ENCODE measurements at places on chromosomes 7 and 10. TPM values are rescaled to one million over a fixed set of nuclear protein-coding genes. Genes with fewer than 3 reads are reported as not detected.

GRCh38 chr10:125823663-125824251 lies 411 bp downstream of the BCCIP start:
- H3K27ac ChIP-seq = peak overlapping the region; percentile 92
- peaks cover 35% of the 10 kb centered on the region for H3K4me1 ChIP-seq
- H3K4me3 ChIP-seq = peak overlapping the region; percentile 99
- H3K27me3 ChIP-seq = no peaks in the 10 kb centered on the region

PON3 gene
- total RNA-seq = 0.44 TPM

DNA sequence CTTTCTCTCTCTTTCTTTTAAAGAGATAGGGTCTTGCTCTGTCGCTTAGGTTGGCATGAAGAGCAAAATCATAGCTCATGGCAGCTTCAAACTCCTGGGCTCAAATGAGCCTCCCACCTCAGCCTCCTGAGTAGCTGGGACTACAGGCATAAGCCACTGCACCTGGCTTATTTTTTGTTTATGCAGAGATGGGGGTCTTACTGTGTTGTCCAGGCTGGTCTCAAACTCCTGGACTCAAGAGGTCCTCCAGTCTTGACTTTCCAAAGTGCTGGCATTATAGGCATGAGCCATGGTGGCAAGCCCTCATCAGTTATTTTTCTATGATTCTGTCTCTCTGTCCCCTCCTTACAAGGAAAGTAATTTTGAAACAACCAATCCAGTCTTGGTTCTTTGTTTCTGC lies 1.1 kb upstream of the BAG3 start:
- H3K36me3 ChIP-seq = no peaks in the 10 kb centered on the region
- H3K4me3 ChIP-seq = no peak overlapping the region
- H3K27ac ChIP-seq = peak overlapping the region; percentile 99
- H3K4me1 ChIP-seq = peaks cover 5% of the 10 kb centered on the region

PPP2R2D gene
- total RNA-seq = 41.0 TPM

MYL10 gene
- total RNA-seq = not detected

DNA sequence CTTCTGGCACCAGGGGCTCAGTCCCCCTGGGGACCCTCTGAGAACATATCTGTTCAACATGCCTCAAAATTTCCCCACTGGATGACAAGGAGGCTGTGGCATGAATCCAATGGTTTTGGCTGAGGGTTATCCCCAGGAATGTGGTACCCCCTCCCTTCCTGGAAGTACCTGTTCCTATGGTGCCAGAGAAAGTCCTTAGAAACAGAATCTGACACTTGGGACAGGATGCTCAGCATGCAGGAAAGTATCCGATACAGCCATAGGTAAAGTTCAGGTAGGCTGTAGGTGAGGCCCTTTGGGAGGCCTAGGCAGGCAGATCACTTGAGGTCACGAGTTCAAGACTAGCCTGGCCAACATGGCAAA lies 42.7 kb upstream of the A1CF start:
- no peak overlapping the region for H3K4me3 ChIP-seq
- DNase-seq = no peak
- H3K4me1 ChIP-seq = no peaks in the 10 kb centered on the region
- H3K36me3 ChIP-seq = no peaks in the 10 kb centered on the region
- H3K27me3 ChIP-seq = peaks cover 3% of the 10 kb centered on the region
- no peak overlapping the region for H3K27ac ChIP-seq

ADCY1 gene
- total RNA-seq = 3.9 TPM

CPVL gene
- total RNA-seq = 49.6 TPM

DNA sequence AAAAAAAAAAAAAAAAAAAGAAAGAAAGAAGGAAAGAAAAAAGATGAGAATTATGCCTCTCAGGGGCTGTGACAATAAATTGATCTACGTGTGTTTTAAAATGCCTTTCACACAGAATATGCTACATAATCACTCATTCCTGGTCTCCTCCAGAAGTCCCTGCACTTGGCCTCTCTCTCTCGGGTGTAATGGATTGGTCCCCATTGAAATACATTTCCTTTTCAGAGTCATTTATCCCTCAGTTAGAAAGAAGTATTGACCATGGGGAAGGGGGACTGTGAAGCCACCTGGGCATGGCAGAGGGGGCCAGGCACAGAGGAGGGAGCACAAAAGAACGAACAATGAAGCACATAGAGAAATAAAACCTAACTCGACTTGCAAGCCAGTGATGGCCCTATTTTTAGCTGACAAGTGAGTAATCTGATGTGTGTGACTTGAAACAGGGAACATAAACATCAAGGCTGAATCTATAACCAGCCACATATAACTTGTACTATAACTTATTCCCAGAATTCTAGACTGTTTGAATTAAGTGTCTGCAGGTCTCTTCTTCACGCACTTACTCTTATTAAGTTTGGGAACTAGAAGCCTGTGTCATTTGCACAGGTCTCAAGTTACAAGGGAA lies 490.8 kb downstream of the KCNMA1 start:
- H3K36me3 ChIP-seq = no peaks in the 10 kb centered on the region
- no peak overlapping the region for H3K27ac ChIP-seq
- no peak overlapping the region for H3K4me3 ChIP-seq
- no peak for DNase-seq
- H3K27me3 ChIP-seq = no peaks in the 10 kb centered on the region
- H3K4me1 ChIP-seq = peaks cover 7% of the 10 kb centered on the region

DNA sequence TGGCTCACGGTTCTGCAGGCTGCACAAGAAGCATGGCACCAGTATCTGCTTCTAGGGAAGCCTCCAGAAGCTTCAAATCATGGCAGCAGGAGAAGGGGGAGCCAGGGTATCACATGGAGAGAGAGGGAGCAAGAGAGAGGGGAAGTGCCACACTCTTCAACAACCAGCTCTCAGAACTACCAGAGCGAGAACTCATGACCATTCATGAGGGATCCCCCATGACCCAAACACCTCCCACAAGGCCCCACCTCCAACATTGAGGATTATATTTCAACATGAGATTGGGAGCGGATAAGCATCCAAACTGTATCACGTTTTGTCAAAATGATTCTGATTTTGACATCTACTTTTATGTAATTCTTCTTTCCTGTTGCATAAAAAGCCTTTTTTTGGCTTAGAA lies 38.5 kb downstream of the CREM start:
- no peak overlapping the region for H3K27ac ChIP-seq
- no peak overlapping the region for H3K4me3 ChIP-seq
- DNase-seq = no peak
- no peaks in the 10 kb centered on the region for H3K27me3 ChIP-seq

SLC35B4 gene
- total RNA-seq = 6.0 TPM

ADARB2 gene
- total RNA-seq = 0.15 TPM

DNA sequence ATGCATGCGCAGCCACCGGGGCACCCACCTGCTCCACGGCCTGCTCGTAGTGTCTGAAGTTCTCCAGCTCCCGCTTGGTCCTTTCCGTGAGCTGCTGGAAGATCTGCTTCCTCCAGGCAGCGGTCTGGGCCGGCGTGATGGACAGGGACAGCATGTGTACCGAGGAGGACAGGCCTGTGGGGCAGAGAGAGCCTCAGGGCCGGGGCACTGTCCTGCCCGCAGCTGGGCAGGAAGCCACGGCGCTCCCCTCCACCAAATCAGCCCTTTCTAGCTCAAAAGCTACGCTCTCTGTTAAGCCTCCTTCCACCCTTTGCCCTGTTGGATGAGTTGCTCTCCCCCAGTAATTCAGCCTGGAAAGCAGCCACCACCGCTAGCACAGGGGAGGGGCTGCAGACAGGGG lies 19.2 kb downstream of the TECPR1 start:
- H3K4me1 ChIP-seq = peaks cover 8% of the 10 kb centered on the region
- no peak for DNase-seq
- H3K36me3 ChIP-seq = no peaks in the 10 kb centered on the region

DNA sequence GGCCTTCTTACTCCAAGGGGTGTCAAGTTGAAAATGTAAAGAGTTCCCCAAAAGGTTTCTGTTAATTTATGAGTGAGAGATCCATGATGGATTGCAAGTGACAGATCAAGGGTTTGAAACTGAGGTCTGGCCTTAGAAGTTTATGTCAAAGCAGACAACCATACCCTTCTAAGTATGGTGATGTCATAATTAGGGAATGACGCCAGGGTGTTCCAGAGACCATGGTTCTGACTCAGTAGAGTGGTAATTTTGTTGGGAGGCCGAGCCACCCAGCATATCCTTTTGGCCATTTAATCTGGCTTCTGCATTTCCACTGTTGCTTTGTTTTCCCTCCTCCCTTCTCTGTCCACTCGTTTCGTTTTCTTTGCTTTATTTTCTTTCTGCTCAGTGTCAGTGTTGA lies 2.7 kb downstream of the TRUB1 start:
- H3K27me3 ChIP-seq = no peaks in the 10 kb centered on the region
- H3K36me3 ChIP-seq = peaks cover 3% of the 10 kb centered on the region
- no peak overlapping the region for H3K4me3 ChIP-seq
- peaks cover 32% of the 10 kb centered on the region for H3K4me1 ChIP-seq
- DNase-seq = no peak

GRCh38 chr7:14195079-14195478 lies 205.6 kb upstream of the ETV1 start:
- H3K4me1 ChIP-seq = no peaks in the 10 kb centered on the region
- H3K4me3 ChIP-seq = no peak overlapping the region

CFAP70 gene
- total RNA-seq = 0.81 TPM

Measured in psoas muscle (tissue), 8 donors.